ENCODE measurements at places on chromosomes 3 and 15.

DNA sequence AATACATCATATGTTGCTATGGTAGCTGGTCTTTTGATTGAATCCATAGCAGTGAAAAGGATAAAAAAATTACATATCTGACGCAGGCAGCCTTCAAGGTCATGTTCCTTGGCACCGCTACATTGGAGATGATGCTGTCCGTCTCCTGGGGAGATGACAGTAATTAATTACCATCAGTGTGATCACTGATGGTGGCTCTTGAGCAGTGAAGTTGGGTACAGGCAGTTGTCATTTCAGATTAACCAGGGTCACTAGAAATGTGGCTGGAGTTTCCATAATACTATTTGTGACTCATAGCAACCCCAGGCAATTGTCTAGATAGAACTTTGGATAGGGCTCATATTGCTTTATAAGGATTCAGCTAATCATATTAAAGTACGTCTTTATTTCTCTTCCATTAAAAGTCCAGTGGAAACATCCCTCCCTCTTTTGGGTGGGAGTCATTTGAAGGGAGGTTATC lies 136.3 kb downstream of the THSD4 start:
- DNase-seq = no peak

DNA sequence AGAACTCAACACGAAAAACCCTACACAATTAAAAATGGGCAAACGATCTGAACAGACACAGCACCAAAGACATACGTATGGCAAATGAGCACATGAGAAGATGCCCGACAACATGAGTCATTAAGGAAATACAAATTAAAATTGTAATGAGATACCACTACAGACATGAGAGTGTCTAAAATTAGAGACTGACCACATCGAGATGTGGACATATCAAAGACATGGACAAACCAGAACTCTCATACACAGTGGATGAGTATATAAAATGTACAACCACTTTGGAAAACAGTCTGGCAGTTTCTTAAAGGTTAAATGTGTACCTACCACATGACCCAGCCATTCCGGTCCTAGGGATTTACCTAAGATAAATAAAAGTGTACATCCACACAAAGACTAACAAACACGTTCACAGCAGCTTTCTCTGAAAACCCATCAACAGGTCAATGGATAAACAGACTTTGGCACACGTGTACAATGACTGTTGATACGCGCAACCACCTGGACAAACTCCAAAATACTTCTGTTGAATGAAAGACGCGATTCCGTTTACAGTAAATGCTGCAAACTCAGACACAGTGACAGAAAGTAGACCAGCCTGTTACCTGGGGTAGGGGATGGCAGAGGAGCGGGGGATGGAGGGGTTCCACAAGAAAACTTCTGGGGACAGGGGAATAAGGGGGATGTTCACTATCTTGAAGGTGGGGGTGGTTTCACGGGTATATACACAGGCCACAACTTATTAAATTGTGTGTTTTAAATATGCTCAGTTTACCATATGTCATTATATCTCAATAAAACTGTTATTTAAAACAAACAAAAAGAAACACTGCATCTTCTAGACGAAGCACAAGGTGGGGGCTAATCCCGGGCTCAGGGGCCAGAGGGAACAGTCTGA lies 2.1 kb downstream of the TNK2 start:
- DNase-seq = peak; percentile 31

DNA sequence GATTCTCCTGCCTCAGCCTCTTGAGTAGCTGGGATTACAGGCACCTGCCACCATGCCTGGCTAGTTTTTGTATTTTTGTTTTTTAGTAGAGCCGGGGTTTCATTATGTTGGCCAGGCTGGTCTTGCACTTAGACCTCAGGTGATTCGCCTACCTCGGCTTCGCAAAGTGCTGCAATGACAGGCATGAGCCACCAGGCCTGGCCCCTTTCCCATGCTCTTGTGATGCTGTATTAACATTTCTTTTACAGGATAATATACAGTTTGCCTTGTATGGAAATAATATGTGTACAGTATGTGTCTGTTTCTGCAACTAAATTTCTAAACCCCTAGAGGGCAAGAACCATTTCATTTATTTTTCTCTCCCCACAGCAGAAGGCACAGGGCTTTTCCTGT lies 37.8 kb downstream of the SCG5 start:
- DNase-seq = no peak

DNA sequence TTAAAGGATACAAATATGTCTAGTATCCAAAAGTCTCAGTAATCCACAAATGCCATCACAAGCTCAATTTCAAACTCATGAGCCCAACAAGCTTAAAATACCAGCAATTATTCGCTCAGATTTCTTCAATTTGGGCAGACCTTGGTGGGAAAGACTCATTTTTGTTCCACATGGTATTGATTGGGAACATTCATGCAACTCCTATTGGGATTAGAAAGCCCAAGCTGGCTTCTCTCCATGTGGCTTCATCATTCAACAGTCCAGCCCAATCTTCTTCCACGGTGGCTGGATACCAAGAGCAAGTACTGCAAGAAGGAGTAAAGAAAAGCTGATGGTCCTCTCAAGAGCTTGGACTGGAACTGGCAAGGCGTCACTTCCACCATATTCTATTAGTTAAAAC lies 66.3 kb downstream of the STRIT1 start:
- DNase-seq = no peak

DNA sequence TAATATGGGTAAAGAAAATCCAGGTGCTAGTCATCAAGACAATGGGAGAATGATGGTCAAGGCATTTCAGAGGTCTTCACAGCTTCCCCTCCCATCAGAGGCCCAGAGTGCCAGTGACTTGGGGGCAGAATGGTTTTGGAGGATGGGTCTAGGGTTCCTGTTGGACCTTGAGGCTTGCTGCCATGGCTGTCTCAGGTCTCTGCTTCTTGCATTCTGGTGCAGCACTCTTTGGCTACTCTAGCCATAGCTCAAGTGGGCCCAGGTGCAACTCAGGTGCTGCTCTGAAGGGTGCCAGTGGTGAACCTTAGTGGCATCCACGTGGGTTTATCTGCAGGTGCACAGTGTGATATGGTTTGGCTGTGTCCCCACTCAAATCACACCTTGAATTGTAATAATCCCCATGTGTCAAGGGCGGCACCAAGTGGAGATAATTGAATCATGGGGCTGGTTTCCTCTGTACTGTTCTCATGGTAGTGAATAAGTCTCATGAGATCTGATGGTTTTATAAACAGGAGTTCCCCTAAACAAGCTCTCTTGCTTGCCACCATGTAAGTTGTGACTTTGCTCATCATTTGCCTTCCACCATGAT lies 48.5 kb upstream of the PEX5L start:
- no peak for DNase-seq

- DNase-seq = no peak
These were observed 140.8 kb downstream of the SMAD6 start for GRCh38 chr15:66842710-66843441.

DNA sequence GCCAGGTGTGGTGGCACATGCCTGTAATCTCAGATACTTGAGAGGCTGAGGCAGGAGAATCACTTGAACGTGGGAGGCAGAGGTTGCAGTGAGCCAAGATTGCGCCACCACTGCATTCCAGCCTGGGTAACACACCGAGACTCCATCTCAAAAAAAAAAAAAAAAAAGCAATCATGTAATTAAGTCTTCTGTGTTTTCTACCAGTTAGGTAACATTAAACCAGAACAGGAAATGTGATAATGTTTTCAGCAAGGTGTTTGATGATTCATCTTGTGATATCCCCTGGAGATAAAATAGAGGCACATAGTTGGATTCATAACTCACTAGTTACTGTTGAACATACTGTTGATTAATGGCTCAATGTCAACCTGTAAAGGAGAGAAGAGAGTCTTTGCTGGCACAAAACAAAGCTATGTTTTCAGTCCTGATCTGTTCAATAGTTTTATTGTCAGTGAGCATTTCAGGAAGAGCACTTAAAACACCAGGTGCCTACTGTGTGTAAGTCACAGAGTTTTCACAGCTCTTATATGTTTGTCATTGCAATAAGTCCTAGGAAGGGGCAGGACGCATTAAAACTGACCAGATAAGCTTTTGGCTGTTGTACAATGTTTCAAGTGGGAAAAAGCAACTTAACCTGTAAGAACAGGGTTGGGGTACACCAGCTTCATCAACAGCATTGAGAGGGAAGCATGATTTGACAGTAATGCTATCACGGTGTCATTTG lies 19.5 kb downstream of the DNAJB11 start:
- peak; percentile 6 for DNase-seq

DNA sequence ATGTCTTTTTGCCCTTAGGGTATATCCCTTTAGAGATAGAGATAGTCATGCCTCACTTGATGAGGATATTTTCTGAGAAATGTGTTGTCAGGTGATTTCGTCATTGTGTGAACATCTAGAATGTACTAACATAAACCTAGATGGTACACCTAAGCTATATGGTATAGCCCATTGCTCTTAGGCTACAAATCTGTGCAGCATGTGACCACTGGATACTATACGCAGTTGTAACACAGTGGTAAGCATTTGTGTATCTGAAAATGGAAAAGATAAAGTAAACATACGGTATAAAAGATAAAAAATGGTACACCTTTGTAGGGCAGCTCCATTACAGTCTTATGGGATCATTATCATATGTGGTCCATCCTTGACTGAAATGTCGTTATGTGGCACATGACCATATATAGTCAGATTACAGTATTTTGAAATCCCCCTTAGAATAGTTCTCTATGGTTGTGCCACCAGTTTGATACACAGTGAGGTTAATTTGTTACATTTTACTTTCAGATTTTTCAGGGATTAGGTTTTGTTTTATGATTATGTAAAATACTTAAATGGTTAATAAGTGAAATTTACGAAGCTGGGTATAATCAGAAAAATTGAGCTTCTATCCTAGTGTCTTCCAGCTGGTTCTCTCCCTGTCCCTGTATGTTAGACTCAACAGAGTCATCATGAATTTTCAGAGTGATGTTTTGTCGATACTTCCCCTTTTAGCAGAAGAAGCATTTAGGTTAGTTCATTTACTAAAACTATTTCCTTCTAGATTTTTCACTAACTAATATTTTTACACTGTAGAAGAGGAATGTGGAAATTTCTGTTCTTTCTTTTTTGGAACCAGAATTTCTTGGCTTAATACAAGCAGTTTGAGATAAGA lies 12.8 kb downstream of the SETD5 start:
- no peak for DNase-seq

DNA sequence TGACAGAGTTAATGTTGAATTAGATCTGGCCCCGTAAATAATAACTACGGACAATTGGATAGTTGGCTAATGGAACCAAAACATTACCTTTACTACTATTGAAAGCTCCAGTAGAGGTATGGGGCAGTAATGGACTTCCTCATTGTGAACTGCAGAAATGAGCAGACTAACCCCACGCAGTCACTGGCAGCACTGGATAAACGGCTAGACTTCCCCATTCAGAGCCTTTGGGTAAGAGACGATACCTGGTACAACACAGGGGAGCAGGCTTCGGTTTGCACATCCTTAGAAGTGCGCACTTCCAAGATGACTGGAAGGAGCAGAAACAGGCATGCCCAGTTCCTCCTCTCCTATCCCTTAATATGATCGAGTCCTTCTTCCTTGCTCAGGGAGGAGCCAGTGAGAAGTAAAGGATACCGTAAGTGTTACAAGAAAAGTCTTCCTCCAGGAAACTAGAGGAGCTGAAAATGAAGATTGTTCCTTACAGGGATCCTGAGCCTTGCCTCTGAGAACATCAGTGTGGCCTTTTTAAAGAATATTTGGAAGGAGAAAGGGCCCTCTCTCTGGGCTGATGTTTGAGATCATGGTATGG lies 100.5 kb upstream of the NECTIN3 start:
- no peak for DNase-seq

DNA sequence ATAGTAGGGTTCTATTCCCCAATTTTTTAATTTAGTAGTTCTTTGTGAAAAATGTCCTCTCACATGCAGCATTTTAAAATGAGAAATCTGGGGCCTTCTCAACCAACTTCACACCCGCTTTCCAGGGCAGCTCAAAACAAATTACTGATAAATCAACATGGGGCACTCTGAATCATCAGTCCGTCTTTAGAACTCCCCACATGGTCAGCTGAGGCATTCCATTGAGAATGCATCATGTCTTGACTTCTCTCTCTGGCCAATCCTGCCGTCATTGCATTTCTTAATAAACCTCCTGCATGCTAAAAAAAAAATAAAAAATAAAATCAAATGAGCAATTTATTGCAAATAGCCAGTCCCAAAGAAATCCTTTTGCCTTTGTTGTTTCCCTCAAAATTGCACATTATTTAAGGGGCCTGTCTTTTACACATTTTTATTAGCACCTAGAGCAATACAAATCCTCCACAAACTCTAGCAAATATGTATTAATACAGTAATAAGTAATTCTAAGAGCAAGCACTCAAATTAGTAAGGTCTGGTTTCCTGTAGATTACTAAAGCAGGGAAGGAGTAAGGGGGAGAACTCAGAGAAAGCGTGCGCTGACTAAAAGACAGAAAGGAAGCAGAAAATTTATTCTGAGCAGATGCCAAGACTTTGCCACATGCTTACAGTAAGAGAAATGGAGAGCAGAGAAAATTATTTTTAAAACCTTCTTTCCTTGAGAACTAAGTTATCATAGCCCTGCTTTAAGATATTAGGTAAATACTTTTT lies 175.7 kb downstream of the TNIK start:
- DNase-seq = peak; percentile 19

All from CD4-positive, alpha-beta T cell treated with Interleukin-6 for 4 hours (primary cell).